Activated T-cell treated with anti-CD3 and anti-CD28 coated beads, Interleukin-2, amount 50 U/mL, for 72 hours (primary cell): ENCODE measurements at places on chromosomes 5 and 9.
A peak's percentile ranks its signal among the peaks of the same experiment; 100 is the strongest.

- no peak for DNase-seq
These were observed 10.2 kb downstream of the SH3PXD2B start for GRCh38 chr5:172444110-172444510.

GRCh38 chr5:170142196-170142595 is 36.5 kb downstream of the FOXI1 start:
- no peak for DNase-seq

- DNase-seq, result no peak
These were observed 477.0 kb upstream of the RGMB start for GRCh38 chr5:98296426-98296825.

- DNase-seq, result no peak
These were observed 367.4 kb downstream of the PSAT1 start for GRCh38 chr9:78664370-78664769.

- no peak for DNase-seq
These were observed 226.5 kb downstream of the TAF11L14 start for GRCh38 chr5:17860660-17861315.

GRCh38 chr9:38651400-38652042 is 31.1 kb upstream of the ANKRD18A start:
- DNase-seq, result no peak

- DNase-seq, result no peak
These were observed 254.2 kb downstream of the SYK start for GRCh38 chr9:91055845-91056244.

GRCh38 chr5:172904643-172905345 is 54.4 kb upstream of the RPL26L1 start:
- no peak for DNase-seq

DNA sequence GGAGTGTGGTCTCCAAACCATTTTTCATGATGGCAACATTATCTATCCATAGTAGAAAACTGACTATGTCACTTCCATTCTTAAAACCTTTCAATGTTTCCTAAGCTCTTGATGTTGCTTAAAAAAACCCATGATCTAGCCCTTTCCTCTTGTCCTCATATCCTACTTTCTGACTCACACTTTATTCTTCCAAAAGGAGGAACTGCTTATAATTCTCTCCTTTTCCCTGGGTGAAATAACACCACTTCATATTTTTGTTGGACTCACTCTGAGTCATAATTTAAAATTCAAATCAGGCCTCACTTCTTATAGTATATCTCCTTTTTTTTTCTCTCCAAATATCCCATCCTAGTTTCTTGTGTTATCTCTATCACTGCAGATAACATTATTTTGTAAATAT is 513.9 kb downstream of the MAN2A1 start:
- no peak for DNase-seq

DNA sequence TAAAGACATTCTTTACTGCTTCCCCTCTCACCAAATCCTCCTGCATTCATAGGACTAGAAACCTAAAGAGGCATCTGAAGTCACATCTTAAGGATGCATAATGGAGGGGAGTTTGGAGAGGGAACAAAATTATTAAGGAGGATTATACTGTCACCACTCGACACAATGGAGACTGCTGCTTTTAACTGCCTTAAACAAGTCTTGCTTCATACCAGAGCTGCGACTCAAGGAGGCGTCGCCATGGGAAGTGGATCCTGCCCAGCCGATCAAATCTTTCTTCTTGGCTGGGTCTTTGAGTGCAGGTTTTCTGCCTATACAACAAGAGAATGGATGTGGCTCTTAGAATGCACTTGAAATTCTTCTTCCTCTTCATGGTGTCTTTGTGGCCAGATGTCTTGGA is 66.7 kb upstream of the FOXE1 start:
- no peak for DNase-seq

GRCh38 chr5:55570026-55570425 is 35.3 kb upstream of the PLPP1 start:
- DNase-seq, result no peak

- no peak for DNase-seq
These were observed 460.2 kb downstream of the ICE1 start for GRCh38 chr5:5882706-5883105.

GRCh38 chr9:99401680-99402504 is 179.8 kb downstream of the SEC61B start:
- no peak for DNase-seq

GRCh38 chr5:4661326-4661725 is 478.8 kb upstream of the ADAMTS16 start:
- DNase-seq, result no peak

DNA sequence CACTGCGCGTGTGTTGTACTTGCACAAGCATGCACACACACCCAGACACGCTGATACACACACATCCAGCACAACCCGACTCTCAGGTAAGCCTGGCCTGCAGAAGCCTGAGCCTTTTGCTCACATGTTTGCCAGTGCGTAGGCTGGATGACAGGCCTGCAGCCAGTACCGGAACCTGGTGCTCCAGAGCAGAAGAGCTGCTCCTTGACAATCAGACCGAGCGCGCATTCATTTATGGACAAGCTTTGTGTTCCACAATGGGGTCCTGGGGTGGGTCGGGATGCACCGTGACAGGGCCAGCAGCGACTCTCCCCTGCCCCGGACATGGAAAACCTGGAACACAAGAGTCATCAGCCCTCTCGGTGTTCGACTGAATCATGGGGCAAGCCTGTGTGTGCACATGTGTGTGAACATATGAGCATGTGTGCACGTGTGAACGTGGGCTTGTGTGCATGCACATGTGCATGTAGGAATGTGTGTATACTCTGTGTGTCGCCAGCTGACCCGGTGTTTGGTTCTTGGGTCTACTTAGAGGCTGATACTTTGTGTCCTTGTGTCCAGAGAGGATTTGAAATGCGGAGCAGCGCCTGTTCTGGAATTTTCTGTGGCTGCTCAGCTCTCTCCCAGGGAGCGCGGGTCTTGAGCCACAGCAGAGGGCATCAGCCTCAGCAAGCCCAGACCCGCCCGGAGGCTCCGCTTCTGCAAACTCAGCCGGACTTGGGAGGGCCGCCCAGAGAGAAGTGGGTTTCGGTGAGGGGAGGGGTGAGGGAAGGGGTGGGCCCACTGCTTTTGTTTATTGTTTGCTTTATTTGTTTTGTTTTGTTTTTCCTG is 32.2 kb downstream of the IRX4 start:
- no peak for DNase-seq

GRCh38 chr5:43674536-43674935 is 71.6 kb downstream of the NNT start:
- no peak for DNase-seq

DNA sequence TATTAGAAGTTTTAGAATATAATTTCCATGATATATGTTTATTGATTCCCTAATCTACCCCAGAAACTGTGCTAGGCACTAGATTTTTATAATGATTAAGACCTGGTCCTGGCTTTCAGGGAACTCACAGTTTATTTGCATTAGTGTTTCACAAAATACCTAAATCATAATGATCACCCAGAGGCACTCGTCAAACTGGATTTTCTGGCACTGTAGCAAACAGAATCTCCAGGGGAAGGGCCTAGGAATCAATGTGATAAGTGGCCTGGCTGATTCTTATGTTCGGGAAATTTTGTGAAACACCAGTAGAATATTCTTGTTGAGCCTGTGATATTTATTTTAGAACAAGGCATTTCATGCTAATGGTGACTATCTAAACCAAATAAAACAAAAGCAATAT is 37.4 kb upstream of the SRP19 start:
- no peak for DNase-seq

DNA sequence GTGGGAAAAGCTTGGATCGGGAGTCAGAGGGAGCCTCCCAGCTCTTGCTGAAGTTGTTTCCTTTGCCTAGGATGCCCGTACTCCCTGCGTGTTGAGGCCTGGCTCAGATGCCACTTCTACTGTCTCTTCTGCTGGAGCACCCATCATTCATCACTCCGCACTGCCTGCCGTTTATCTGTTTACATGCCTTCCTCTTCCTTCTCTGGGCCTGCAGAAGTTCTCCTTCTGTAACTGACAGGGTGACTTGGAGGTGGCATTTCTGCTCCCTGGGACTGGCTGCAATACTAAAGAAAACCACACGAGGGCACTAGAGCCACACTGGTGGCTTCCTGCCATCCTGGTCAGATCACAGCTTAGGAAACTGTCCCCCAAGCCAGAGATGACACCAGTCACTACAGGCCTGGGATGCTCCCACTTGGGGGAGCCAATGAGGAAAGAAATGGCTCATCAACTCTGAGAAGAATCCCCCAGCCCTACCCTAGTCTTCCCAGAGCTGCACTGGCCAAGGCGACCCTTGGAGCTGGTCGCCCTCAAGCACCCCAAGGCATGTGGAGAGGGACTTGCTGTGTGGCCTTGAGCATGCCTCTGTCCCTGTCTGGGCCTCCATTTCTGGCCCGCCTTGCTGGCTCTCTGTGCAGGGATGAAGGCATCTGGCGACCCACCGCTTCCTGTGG is 9.7 kb upstream of the SLC25A51 start:
- peak; percentile 78 for DNase-seq

- no peak for DNase-seq
These were observed 32.0 kb upstream of the DHFR start for GRCh38 chr5:80686757-80687156.

GRCh38 chr5:168850683-168851082 is 271.5 kb upstream of the PANK3 start:
- DNase-seq, result no peak

DNA sequence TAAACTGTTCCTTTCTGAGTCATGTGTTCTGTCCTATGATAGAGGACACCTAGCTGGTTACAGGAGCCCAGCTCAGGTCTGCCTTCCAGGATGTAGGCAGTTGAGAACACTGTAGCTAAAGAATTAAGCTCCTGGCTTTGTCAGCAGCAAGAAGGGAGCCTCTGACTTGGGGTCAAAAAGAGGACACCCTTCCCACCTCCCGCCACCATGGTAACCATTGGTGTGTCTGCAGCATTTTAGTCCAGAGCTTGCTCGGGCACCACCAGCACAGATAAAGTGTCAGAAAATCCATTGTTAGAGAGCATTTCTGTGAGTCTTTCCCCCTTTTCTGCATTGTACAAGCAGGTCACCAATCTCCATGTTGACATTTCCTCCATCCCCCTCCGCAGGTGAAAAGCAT is 181.7 kb downstream of the DOCK8 start:
- no peak for DNase-seq

DNA sequence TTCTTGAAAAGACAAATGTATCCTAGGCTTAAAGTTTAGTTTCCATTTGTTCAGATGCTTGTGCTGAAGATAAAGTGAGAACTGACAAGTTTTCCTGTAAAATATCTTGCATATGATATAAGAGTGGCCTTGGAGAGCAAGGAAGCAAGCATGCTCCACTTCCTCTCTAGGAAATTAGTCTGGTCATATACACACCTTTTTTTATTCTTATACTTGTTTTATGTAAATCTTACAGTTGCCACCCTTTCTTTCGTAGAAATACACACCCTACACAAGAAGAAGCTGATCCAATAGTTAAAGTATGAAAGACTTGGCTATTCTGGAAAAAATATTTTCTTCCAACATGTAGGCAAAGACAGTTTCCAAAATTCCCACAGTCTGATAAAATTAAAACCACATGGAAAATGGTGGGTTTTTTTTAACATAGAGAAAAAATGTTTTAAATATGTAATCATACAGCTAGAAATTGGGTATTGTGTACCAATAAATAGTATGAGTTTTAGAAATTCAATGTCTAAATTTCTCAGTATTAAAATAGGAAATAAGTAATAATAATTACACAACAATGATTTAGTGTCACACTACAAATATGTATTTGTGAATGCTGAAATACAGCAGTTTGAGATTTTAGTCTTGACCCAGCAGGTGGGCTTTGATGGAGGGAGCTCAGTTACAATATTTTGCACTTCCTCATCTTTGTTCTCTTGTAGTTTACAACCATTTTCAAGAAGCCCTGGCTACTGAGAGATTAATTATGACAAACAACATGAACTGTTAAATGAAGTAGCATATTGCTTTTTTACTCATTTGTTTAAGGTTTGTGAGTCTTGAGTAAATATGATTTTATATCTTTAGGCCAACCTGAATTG is 185.7 kb upstream of the GNA14 start:
- DNase-seq, result no peak

DNA sequence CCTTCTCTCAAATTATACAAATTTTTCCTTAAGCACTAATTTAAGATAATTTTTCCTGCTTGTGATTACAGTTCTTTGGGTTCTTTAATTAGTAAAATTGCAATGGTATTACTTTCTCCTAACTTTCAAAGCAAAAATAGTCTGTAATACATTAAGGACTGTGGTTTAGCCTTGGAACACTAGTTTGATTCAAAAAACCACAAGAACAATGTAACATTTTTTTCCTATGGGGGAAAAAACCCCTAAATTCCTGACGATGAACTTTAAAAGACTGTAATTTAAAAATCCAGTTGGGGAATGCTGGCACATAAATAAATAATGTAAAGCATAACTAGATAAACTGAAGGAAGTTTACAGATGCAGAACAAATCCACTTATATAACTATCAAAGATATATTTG is 65.3 kb downstream of the CDC14B start:
- no peak for DNase-seq

- DNase-seq, result no peak
These were observed 11.6 kb downstream of the SKIC3 start for GRCh38 chr5:95543017-95543705.

- DNase-seq, result no peak
These were observed 240.0 kb downstream of the SMARCA2 start for GRCh38 chr9:2255128-2255527.

DNA sequence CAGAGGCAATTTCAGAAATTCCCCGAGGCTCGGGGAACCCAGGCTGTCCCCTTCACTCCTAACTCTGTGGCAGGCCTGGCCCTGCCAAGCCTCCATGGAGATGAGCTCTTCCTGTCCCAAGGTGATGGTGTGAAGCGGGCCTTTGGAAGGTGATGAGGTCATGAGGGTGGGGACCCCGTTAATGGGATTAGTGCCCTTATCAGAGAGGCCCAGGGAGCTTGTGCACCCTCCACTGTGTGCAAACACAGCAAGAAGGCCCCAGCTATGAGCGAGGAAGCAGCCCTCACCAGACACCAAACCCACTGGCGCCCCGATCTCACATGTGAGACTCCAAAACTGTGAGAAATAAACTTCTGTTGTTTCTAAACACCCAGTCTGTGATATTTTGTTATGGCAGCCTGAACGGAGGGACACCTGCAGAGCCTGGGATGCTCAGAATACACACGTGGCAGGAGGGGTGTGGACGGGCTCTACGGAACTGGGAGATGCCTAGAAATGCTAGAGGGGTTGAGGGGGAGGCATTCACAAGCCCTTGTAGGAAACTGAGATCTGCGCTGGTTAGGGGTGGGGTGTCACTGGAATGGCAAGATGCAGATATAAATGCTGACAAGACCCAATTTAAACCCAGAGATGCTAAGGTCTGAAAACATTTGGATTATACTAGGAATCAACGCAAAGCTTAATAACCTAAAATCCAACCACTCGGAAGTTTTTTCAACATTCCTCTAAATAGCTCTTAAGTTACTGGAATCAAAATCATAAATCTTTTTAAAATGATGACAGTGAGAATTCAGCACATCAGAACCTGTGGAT is 46.9 kb downstream of the ADAMTS2 start:
- DNase-seq, result no peak

DNA sequence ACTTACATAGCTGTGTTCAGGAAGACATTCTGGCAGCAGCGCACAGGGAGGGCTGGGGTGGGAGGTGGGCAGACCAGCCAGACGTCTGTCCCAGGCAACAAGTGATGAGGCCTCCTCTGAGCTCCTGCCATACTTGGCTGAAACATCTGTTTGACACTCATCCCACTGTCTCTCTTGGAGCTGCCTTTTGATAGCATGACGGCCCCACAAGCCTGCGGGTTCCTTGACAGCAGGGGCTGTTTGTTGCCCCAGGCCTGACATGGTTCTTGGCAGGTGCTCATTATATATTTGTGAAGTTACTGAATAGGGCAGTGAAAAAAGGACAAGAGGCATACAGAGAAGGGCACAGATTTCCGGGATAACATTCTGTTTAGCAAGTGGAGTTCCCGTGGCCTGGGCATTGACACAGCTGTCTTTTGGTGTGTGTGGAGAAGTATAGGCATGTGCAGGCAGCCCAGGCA is 22.2 kb upstream of the B4GALT1 start:
- no peak for DNase-seq
